ENCODE measurements at places on chromosomes 12 and 14. TPM values are rescaled to one million over a fixed set of nuclear protein-coding genes. Genes with fewer than 3 reads are reported as not detected.

FAM181A gene
- not detected for total RNA-seq

GDF3 gene
- total RNA-seq: not detected

CLEC4A gene
- under 0.01 TPM for total RNA-seq

REM2 gene
- not detected for total RNA-seq

CBLN3 gene
- 0.87 TPM for total RNA-seq

RFX4 gene
- total RNA-seq: not detected

TAS2R10 gene
- 1.6 TPM for total RNA-seq

GRIP1 gene
- total RNA-seq: 4.7 TPM

GPR162 gene
- total RNA-seq: 0.11 TPM

AICDA gene
- not detected for total RNA-seq

ARID2 gene
- total RNA-seq: 29.4 TPM

UBE2N gene
- total RNA-seq: 41.2 TPM

RASAL1 gene
- total RNA-seq: 0.33 TPM

TOMM20L gene
- total RNA-seq: not detected

ZNF740 gene
- total RNA-seq: 18.1 TPM

ARMH4 gene
- 5.6 TPM for total RNA-seq

RNASE3 gene
- not detected for total RNA-seq

TMEM263 gene
- total RNA-seq: 115 TPM

CFAP251 gene
- 5.9 TPM for total RNA-seq

TAS2R9 gene
- total RNA-seq: not detected

FKBP4 gene
- 24.3 TPM for total RNA-seq

P2RX2 gene
- total RNA-seq: not detected

GUCY2C gene
- total RNA-seq: 0.11 TPM

TMCC3 gene
- total RNA-seq: under 0.01 TPM

CRY1 gene
- total RNA-seq: 12.4 TPM

GLIPR1L1 gene
- total RNA-seq: 0.79 TPM

KRT72 gene
- total RNA-seq: not detected

CCDC38 gene
- under 0.01 TPM for total RNA-seq

DAO gene
- total RNA-seq: not detected

TESPA1 gene
- not detected for total RNA-seq

FOXN4 gene
- not detected for total RNA-seq

LRRC10 gene
- total RNA-seq: not detected

RHOJ gene
- total RNA-seq: 0.39 TPM

PAPLN gene
- total RNA-seq: 4.4 TPM

SYNDIG1L gene
- total RNA-seq: not detected

CELA1 gene
- not detected for total RNA-seq

KRT81 gene
- not detected for total RNA-seq

MYF6 gene
- total RNA-seq: not detected

VRK1 gene
- total RNA-seq: 34.9 TPM

FIGNL2 gene
- not detected for total RNA-seq

CACNA2D4 gene
- total RNA-seq: 3.9 TPM

GPR137C gene
- 0.39 TPM for total RNA-seq

ITPK1 gene
- total RNA-seq: 17.3 TPM

PRORP gene
- 25.1 TPM for total RNA-seq

B4GALNT3 gene
- total RNA-seq: 0.39 TPM

TPI1 gene
- total RNA-seq: 461 TPM

DEPDC4 gene
- 3.1 TPM for total RNA-seq

PARP11 gene
- 11.1 TPM for total RNA-seq

NRIP2 gene
- not detected for total RNA-seq

AQP2 gene
- not detected for total RNA-seq

ACVRL1 gene
- not detected for total RNA-seq

SERPINA12 gene
- total RNA-seq: not detected

FOXG1 gene
- total RNA-seq: under 0.01 TPM

KRT7 gene
- total RNA-seq: 2,495 TPM

FKBP3 gene
- total RNA-seq: 16.1 TPM

HOXC9 gene
- not detected for total RNA-seq

IGF1 gene
- not detected for total RNA-seq

CATSPERB gene
- not detected for total RNA-seq

NOVA1 gene
- not detected for total RNA-seq

Data from placental epithelial cell (primary cell).